ENCODE measurements at places on chromosomes 7 and 10.
A peak's percentile ranks its signal among the peaks of the same experiment; 100 is the strongest.

DNA sequence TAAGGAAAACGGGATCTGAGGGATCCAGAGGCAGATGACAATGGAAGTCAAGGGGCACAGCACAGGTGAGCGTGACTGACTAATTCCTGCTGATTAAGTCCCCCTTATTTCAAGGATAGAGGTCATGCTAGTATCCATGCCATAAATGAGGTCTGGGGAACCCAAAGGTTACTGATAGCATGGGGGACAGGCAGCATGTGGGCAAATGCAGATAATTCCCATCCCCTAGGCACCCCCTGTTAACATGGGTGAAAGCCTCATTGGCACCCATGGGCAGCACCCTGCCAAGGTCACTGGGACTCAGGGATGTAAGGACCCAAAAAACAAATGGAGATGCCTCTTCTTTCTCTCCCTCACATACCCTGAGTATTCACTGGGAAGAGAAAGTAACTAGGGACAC lies 139.7 kb downstream of the WDR11 start:
- no peak for DNase-seq

- DNase-seq, result peak; percentile 84
Observed at GRCh38 chr10:29841724-29842649, 207.2 kb upstream of the SVIL start.

- DNase-seq, result no peak
Observed at GRCh38 chr10:119129721-119130120, 25.8 kb downstream of the DENND10 start.

- DNase-seq, result no peak
Observed at GRCh38 chr7:81628951-81629350, 140.9 kb downstream of the HGF start.

- DNase-seq, result no peak
Observed at GRCh38 chr10:13095094-13095493, 4.9 kb upstream of the OPTN start.

DNA sequence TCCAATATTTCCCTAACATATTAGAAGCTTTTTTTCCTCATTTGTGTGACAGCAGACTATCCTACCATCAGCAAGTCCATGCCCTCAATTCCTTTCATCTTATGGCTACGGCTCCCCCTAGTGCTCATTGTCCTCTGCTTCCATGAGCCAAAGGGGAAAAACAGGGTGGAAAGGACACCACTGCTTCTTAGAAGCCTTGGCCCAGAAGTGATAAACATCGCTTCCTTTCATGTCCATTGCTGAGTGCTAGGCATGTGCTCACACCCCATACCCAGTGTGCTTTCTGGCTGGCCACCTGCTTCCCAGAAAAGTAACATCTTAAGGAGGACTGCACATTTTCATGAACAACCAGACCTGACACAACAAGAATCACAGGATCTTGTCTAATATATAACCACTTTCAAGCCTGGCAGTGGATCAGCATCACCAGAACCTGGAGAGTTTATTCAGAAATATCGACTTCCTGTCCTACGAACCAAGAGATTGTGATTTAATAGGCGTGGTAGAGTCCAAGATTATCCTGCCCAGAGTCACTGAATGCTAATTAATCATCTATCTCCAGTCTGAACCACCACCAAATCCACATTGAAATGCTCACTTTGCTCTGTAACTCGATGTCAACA lies 650.5 kb upstream of the SORCS1 start:
- peak; percentile 40 for DNase-seq

DNA sequence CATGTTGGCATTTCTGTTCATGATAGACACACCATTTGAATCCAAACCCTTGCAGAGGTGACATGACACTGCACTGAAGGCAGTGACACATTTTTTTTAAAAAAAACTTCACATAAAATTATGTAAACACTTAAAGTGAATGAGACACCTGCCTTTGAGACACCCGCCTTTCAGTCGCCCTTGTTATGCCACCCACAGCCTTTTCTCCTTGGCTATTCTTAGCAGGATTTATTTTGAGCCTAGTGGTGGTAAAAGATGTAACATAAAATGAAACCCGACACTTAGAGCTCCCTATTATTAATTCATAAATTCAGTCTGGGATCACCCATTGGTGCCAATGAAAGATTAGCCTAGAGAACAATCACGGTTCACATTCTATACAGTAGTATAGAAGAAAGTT lies 161.3 kb downstream of the DYNC1I1 start:
- peak; percentile 99 for DNase-seq

- DNase-seq, result no peak
Observed at GRCh38 chr10:63675171-63675570, 154.0 kb downstream of the REEP3 start.

GRCh38 chr7:26156451-26157420 lies 4.7 kb downstream of the NFE2L3 start:
- DNase-seq, result peak; percentile 23
